Stimulated activated CD8-positive, alpha-beta memory T cell treated with anti-CD3 and anti-CD28 coated beads, Interleukin-12 subunit alpha, Interleukin-12 subunit beta, amount 100 ng/mL, for 1 hour (primary cell): ENCODE measurements at places on chromosomes 12 and 14.

GRCh38 chr12:39902821-39903220, 203.1 kb downstream of the SLC2A13 start:
- DNase-seq, result no peak

- DNase-seq, result no peak
These were observed 18.6 kb downstream of the PEX5 start for GRCh38 chr12:7207866-7208625.

- DNase-seq, result no peak
These were observed 256.4 kb upstream of the PWP1 start for GRCh38 chr12:107429006-107429705.

DNA sequence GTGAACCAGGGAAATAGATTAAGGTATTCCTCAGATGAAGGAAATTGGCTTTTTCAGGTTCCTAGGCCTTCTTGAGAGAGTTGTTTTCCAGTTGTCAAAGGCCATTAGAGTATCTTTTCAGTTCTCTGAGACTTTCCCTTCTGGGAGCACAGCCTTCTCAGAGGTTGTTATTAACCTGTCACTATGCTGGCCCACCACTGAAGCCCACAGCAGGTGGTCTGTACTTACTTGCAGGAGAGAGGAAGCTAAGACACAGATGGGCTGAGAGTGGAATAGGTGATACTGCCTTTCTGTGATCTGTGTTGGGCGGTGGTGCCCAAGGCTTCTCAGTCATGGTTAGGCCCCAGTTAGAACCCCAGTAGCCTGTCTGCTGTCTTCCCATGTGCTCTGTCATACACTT, 22.8 kb upstream of the GALNT16 start:
- DNase-seq, result no peak

DNA sequence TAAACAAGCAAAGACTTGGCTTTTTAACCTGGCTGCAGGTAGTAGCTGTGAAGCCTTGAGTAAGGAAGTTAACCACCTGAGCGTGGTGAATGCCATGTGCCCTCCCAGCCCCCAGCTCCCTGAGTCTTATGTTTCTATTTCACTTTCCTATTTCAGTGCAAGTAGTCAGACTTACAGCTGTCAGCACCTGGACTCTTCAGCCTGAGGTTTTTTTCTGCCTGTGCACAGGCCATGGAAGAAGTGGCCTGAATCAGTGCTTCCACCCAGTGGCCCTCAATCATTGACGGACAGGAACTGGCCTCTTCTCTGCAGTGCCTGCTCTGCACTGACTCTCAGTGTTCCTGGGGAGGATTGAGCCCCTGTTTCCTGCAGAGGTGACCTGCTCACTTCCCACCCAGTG, 796.4 kb downstream of the MED13L start:
- no peak for DNase-seq

DNA sequence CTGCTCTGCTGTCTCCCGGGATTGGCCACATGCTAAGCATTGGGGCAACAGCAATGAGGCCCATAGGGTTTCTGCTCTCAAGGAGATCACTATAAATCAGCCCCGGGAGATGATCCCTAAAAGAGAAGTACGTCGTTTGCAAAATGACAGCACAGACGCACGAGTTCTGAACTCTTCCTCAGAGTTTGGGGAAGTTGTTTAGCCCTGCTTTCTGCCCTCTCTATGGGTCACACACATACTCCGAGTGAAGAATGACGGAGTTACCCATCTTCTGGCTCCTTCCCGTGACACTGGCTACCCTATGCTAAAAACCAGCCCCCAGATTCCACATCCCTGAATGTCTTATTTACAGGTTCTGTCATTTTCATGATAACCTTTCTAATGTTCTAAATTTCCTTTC, 258.0 kb upstream of the PLEKHG7 start:
- DNase-seq, result no peak

- no peak for DNase-seq
These were observed 1.9 kb upstream of the KRT85 start for GRCh38 chr12:52369211-52369610.

DNA sequence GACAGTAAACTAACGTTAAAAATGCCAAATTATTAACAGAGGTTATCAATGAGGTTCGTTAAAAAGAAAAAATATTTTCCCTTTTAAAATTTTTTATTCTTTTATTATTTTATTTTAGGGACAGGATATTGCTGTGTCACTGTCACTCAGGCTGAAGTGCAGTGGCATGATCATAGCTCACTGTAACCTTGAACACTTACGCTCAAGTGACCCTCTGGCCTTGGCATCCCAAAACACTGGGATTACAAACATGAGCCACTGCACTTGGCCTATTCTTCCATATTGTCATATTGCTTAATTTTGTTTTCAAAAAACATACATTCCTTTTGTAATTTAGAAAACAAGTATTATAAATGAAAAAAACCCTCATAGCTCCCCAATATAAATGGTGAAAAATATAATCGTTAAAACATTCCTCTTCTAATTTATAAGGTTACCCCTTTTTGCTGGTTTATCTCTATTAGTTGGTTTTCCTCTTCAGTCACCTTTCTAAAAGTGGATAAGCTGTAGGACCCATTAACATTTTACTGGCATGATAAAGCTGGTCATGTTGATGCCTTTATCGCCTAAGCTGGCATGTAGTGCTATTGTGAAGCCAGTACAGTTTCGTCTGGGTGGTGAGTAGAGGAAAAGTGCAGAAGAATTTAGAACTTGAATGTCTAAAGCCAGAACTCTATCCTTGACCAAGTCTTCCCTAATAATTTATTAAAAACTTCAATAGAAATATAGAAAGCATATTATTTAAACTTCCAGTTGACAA, 27.6 kb downstream of the PDE3A start:
- no peak for DNase-seq

- no peak for DNase-seq
These were observed 181.8 kb downstream of the ATXN7L3B start for GRCh38 chr12:74719447-74719846.
